GOT3 (cell line): ENCODE measurements at places on chromosomes 7 and 10.

DNA sequence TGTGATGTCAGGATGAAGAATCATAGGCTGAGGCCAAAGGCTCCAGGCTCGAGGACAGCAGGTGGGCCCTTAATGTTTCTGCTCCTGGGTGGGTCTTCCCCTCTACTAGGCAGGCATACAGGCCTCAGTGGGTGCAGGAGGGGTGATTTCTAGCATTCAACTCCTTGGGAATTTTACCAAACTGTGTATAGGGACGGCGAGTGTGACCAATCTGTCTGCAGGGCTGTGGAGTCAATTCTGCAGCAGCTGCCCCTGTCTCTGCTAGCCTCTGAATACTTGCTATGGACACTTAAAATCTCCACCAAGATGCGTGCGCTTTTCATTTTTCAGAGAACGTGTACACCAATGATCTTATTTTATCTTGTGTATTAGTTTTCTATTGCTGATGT is 115.5 kb downstream of the WDR11 start:
- no peak for DNase-seq

GRCh38 chr10:79304479-79305087 is 42.7 kb upstream of the PPIF start:
- DNase-seq = no peak

- no peak for DNase-seq
Observed at GRCh38 chr10:89479771-89480446, 55.5 kb downstream of the SLC16A12 start.

GRCh38 chr10:73857446-73857845 is 16.9 kb downstream of the CAMK2G start:
- DNase-seq = no peak

GRCh38 chr7:48144291-48144768 is 26.9 kb upstream of the ABCA13 start:
- DNase-seq = no peak

DNA sequence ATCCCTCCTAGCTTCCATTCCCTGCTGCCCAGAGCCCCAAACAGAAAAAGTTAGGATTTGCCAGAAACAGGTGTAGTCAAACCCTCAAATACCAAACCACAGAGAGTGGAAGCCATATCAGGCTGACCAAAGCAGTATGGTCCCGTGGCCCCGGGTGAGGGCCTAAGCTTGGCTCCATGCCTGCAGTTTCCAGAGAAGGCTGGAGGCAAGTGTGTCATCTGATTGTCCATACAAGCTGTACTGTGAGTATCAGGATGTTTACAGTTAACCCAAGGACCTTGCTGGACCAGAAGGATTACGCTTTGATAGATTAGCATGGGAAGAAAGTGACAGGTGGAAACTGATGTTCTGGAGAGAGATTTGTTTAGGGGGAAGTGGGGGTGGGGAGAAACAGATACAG is 96.3 kb downstream of the PRKAG2 start:
- no peak for DNase-seq

DNA sequence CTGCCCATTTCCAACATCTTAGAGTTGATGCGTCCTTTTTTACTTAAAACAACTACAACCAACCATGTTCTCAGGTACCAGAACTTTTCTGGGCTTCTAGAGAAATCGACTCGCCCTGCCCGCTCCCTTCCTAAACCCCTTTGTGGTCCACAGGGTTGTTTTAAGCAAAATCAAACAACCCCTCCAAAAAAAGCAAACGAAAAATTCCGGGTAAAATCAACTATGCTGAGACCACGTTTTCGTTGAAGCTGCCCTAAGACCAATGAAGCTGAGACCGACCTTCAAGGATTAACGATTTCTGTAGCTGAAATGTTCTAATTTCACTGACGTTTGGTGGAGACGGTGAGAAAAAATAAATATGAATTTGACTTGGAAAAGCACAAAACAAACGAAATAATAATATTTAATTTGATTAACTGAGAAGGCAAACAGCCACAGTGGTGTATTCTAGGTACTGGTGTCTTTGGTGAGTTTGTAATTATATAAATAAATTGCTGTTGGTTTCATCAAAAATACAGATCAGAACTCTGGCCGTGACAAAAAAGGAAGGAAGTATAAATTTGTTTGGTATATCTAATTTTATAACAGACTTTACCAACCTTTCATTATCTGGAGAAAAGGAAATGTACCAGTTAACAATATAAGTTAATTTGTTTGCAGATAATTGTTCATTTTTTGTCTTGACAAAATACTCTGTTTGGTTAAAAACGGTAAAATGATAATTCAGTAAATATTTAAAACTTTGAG is 4.7 kb upstream of the IGF2BP3 start:
- no peak for DNase-seq
